ENCODE measurements at places on chromosomes 4 and X.
A peak's percentile ranks its signal among the peaks of the same experiment; 100 is the strongest.

DNA sequence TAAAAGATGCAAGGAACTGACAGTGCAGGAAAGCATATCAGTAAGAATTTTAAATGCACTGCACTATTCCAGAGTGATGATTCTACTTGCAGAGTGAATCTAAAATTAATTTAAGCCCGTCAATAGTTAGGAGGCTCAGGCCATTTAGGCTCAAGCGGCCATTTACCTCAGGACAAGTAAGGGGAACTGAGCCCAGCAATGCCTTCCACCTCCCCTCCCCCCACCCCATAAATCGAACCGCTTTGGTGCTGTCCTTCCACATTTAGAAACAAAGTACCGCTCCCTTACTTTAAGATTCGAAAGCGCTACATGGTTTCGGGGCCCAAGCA lies 665 bp downstream of the RBM41 start:
- no peak for DNase-seq

DNA sequence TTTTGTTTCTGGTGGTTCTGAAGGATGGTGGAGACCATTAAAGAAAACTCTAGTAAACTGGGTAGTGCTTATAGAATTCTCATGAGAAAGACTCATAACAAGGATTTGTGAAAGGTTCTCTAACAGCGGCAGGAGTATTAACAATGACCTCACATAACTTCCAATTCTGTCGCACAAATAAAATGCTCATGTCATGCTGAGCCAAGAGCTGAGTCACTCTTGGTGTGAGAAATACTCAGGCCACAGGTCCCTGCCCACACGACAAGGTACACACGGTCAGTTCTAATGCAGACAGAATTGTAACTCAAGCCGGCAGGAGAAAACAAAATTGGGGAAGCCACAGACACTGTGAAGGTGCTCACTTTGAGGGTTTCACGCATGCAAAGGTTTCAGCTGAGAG lies 34.4 kb upstream of the C4orf50 start:
- DNase-seq, result no peak

- no peak for DNase-seq
These were observed 212.7 kb upstream of the FMR1 start for GRCh38 chrX:147699061-147699460.

- DNase-seq, result no peak
These were observed 94.2 kb downstream of the LARP1B start for GRCh38 chr4:128155231-128155855.

DNA sequence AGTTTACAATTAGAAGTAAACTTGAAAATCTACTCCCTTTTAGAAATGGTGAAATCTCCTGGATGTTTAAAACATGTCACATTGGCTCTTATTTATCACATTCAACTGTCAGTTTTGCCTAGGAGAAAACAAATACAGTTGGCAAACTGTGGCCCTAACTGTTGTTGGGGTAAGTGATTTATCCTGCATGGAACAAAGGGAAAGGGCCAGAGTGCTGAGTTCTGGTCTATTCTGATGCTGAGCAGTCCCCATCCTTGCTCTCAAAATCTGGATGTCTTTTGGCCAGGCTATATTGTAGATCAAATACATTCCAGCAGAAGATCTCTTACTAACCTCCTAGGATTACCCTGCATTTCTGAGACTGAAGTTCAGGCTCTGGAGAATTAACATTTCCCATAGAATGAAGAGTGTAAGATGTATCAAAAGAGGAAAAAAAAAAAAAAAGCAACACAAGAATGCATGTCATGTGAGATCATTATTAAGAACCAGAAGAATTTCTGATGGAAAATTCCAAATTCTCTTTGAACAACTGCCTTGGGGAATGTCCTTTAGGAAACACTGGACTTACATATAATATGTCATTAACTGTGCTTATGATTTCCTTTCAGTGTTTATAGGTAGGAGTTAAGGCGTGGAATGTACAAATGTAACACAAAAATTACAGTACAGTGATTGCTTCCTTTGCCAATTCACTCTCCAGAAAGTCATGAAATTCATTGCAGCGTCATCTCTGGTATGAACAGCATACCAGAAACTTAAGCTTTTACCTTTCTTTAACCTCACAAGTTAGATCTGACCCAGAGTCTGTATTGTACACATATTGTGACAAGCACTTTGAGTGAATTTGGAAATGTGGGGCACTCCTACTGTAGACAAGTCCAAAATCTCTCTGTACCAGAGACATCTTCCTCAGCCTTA lies 1012.5 kb upstream of the LCORL start:
- no peak for DNase-seq

GRCh38 chr4:22427675-22428074 lies 88.2 kb downstream of the ADGRA3 start:
- DNase-seq, result no peak

GRCh38 chrX:20397587-20397986 lies 130.9 kb upstream of the RPS6KA3 start:
- no peak for DNase-seq

DNA sequence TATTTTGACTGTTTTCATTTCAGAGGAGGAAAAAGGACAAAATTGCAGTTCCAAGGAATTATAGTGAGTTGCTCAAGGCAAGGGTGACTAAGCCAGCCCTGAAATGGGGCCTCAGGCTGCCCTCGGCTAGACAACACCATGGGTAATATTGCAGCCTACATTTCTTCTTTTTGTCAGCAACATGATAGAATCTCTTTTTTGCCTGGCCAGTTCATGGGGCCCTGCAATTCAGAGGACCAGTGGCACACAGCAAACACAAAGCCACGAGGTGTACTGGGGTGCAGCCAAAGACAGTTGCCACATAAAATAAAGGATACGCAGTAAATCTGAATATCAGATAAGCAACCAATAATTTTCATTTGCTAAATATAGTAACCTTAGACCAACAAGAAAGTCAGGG lies 41.8 kb downstream of the RBM47 start:
- DNase-seq, result peak; percentile 70

DNA sequence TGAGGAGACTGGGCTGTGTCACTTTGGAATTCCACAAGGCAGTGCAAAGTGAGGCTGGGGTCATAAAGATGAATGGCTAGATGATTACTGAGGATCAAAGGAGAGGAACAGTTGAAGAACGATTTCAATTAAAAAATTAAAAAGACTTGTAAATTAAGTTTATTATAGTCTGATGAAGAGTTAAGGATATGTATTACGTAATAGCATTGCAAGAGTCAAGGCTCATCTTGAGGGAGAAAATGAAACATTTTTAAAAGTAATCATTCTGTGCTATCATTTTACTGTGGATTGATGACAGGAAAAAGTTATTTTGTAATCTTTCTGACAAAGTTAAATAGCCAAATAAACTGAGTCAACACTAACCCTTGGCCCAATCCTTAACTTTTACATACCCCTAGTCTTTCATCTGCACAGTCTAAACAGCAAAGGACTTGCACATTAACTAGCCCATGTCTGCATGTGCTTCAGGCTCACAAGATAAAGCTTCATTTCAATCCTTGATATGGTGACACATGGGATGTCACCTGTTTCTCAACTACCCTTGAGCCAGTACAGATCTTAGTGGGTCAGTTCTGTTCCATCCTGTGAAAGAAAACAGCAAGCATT lies 465.5 kb upstream of the CTSO start:
- DNase-seq, result no peak

DNA sequence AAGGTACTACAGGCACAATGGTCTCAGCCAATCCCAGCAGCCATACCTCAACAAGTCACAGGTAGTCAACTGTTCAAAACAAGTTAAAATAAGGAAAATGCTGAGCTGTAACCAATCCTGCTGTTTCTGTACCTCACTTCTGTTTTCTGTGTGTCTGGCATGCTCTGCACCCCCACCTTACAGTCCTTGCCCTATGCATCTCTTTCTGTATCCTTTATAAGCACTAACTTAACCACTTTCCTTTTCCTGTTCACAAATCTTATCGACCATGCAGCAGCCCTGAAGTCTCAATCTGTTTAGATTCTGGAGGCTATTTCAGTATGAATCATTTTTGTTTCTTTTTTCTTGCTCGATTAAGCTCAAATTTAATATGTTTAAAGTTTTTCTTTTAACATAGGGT lies 12.5 kb upstream of the FAM13A start:
- no peak for DNase-seq

DNA sequence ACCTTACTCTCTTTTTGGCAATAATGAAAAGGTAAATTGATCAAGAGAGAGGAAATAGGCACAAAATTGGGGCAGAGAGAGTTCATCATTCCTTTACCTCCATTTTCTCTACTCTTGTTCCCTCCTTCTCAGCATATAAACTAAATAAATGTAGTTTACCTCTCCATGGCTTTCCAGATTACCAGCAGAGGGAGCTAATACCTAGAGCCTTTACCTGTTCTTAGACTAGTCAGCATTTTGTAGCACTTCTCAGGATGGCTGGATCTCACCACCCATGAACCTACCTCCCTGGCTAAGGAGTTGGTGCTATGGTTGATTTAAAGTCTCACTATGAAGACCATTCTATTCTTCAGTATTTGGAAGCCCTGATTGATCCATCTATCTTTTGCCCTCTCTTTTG lies 15.7 kb downstream of the OFD1 start:
- DNase-seq, result peak; percentile 55

GRCh38 chr4:77819404-77819842 lies 255 bp upstream of the CNOT6L start:
- peak; percentile 3 for DNase-seq

GRCh38 chrX:107851215-107851614 lies 25.5 kb downstream of the MID2 start:
- peak; percentile 50 for DNase-seq

DNA sequence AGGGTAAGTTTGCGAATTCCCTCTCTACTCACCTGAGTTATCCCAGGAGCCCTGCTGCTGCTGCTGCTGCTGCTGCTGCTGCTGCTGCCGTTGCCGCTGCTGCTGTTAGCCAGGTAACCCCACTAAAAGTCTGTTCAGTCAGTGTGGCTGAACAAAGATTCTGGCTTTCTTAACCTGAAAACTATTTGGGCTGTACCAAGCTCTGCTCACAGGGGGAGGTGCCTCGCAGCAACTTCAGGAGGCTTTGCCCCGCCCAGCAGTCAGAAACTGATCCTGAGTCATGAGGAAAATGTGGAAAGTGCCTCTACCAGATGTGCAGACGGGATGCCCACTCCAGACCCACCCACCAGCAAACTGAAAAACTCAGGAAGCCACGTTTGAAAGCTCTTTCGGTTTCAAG lies at the start of gene CAPN6:
Gene CAPN6, minus strand, starts transcription at position 145 of the 400 bp plus-strand sequence. CDS start 6,547 bp downstream, outside the sequence.
- no peak for DNase-seq

DNA sequence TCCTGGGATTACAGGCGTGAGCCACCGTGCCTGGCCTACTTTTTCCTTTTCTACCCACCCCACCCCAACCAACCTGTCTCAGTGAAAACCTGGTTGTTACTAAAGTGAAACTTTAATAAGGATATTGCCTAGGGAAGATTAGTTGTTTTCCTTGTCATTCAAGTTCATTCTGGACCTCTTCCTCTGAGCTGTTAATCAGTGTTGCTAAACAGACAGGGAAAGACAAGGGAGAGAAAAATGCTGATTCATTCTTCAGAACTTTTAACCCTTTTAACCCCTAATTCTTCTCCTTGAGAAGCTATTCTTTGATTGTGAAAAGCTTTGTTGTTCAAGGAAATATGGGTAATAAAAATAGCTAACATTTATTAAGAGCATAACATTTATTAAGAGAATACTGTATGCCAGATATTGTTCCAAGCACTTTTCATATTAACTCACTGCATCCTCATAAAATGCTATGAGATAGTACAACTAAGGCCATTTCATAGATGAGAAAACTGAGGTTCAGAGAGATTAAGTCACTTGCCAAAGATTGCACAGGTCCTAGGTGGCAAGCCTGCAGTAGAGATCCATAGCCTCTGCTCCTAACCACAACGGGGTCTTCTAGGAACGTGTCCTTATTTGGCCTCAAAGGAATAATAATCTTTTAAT lies 34.8 kb downstream of the OSTC start:
- DNase-seq, result peak; percentile 43

DNA sequence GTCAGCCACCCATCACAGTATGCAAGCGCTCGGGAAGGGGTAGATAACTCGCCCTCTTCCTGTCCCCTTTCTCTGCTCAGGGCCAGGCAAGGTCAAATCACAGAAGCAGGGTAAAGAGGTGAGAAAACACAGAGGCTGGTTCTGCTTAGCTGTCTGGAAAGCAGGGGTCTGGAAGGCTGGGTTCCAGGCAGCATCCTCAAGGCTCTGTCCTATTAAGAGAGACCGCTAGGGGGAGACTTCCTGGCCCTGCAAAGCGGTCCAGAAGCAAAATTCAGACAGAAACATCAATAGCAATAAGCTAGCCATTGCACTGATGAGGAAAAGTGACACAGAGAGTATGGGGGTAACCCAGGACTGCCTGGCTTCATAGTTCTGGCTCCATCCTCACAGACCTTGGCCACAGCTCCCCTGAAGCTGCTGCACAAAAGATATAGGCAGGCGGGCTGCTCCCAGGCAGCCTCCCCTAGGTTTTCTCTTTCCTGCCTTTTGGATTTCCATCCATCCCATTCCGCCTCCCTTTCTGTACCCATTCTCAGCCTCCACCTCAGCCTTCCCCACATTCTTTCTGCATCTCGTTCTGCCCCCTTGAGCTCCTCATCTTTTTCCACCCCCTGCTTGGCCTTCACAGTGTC lies 308.5 kb downstream of the EVC2 start:
- DNase-seq, result peak; percentile 36

DNA sequence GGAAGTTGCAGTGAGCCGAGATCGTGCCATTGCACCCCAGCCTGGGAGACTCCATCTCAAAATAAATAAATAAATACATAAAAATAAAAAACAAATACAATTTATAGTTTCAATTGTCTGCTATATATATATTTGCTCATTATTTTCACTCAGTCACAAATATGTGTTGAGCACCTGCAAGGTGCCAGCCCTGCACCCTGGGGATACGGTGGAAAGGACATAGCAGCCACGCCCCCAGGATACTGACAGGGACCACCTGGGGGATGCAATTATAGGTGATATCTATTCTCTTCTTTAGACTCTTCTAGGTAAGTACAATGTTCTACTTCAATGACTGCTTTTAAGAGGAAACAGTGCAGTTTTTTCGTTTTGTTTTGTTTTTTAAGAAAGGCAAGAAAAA lies 85.0 kb downstream of the JAKMIP1 start:
- DNase-seq, result no peak

DNA sequence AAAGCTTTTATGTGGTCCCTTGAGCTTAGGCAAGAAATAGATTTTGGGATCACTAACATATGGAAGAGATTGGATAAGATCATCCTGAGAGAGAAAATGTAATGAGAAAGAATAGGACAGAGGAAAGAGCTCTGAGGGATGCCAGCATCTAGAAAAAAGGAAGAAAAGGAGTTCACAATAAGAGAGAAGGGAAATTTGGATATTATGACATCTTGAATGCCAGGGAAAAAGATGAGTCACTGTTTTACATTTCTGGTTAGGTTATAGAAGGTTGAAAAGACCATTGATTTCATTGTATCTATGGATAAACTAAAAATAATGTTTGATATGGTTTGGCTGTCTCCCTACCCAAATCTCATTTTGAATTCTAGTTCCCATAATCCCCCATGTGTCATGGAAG lies 208.5 kb downstream of the MAD2L1 start:
- no peak for DNase-seq

- DNase-seq, result peak; percentile 4
These were observed 71.8 kb downstream of the ASMT start for GRCh38 chrX:1686642-1687041.

DNA sequence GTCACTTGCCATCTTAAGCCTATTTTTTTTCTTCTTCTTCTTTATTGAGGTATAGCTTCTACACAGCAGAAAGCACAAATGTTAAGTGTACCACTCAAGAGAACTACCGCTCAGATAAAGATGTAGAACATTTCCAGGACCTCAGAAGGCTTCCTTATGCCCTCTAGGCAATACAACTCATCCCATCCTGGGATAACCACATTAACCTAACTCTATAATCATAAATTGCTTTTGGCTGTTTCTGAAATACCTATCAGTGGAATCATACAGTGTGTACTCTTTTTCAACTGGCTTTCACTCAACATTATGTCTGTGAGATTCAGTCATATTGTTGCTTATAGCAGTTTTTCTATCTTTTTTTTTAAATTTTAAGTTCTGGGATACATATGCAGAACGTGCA lies 51.7 kb downstream of the ARFIP1 start:
- DNase-seq, result no peak
